Activated T-helper 17 cell treated with anti-CD3 and anti-CD28 coated beads, Interleukin-2, amount 50 U/mL, for 72 hours (primary cell): ENCODE measurements at places on chromosomes 11 and 22. TPM values are rescaled to one million over a fixed set of nuclear protein-coding genes. Genes with fewer than 3 reads are reported as not detected.

DNA sequence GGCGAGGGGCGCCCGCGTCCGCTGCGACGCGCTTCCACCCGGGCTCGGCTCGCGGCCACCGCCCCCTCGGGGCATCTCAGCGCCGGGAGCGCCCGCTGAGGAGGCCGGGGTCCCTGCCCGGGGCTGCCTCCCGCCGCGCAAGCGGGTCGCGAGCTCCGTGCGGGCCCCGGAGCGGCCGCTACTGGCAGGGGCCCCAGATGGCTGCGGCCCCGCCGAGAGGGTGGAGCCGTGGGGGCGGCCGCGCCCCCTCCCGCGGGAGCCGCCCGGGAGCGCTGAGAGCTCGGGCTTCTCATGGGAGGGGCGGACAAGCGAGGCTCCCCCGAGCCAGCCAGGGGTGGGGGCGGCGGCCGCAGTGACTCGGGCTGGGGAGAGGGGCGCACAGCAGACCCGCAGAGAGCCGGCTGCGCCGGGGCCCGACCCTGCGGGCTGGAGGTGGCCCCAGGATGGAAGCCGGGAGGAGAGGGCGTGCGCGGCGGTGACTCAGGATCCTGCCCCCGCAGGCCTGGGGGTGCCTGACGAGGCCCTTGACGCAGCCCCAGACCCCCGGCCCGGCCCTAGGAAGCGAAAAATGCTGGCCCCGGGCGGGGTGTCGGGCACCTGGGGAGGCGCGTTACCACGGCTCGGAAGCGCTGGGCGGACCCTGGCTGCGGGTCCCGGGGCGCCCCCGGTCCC lies 603 bp upstream of the ZFTA start:
- ATAC-seq: peak; percentile 33

GRCh38 chr11:125155100-125155444 lies 9.5 kb upstream of the PKNOX2 start:
- ATAC-seq: peak; percentile 24

GRCh38 chr11:60459345-60459744 lies 3.7 kb downstream of the MS4A1 start:
- no peak for ATAC-seq

DNA sequence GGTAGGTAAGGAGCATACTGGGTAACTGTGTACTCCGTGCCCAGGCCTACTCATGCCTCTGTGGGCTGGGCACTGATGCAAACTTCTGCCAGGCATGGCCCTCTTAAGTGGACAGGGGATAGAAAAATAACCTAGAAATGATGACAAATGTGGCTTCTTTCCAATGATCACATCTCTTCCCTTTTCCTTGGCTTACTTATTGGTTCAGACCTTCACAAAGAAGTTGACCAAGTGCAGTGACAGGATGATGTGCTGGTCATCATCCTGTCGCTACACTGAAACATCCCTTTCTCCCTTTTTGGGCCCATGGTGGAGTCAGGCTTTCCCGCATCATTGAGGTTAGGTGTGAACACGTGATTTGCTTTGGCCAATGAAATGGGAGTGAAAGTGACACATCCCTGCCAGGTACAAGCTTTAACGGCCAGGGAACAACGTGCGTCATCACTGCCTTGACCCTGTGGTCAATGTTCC lies 31.8 kb upstream of the APOBEC3A start:
- no peak for ATAC-seq

Gene SLC22A6
- not detected for total RNA-seq

Gene NRXN2
- total RNA-seq: 0.11 TPM
